Epithelial cell of prostate (primary cell): ENCODE measurements at places on chromosomes 4 and X.

DNA sequence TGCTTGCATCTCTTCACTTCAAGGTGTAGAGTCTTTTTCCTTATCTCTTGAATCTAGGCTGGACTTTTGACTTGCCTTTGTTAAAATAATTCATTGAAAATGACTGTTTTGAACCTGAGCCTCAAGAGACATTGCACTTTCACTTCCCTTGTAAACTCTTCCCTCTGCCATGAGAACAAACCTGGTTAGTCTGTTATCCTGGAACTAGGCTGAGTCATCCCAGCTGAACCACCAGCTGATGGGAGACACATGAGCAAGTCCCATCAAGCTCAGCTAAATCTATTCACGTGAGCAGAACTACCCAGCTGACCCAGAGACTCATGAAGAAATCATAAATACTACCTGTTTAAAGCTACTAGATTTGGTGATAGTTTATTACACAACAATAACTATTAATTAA is 202.3 kb upstream of the CENPE start:
- DNase-seq: peak; percentile 85

DNA sequence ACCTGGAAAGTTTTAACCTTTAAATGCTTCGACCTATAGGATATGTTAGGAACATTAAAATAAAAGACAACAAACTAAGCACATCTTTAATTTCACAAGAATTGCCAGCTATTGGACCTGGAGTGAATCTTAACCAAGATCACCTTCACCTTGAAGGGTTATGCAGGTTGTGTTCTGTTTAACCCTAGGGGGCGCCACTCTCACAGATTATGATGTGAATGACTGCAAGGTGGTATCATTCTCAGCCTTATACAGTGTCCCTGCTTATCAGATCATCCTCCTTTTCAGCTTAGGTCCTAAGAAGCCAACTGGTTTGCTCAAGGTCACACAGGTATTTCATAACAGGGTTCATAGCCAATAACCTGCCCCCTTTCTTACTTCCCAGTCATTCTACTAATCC is 23.5 kb downstream of the INTS6L start:
- no peak for DNase-seq

GRCh38 chrX:43633757-43634156 is 22.3 kb upstream of the MAOA start:
- DNase-seq: peak; percentile 49

DNA sequence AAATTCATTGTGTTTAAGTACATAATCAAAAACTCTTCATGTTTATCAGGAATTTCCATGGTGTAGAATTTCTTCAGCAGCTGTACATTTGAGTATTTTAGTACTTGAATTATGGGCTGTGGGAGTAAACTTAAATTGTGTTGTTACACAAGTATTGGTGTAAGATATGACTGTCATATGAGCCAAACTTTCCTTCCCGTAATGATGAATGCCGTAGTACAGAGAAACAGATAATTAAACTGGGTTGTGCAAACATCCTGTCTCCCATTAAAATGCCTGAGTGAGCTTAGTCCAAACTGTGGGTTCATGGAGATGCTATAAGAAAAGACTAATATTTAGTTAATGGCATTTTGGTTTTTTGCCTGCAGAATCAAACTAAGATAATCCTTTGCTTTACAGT is 159.2 kb downstream of the SLC4A4 start:
- no peak for DNase-seq

- DNase-seq: no peak
These were observed 3.7 kb upstream of the C4orf36 start for GRCh38 chr4:86895692-86896488.

GRCh38 chr4:23023121-23023520 is 330.4 kb downstream of the GBA3 start:
- DNase-seq: no peak

GRCh38 chr4:23388699-23389395 is 501.0 kb downstream of the PPARGC1A start:
- DNase-seq: no peak

- no peak for DNase-seq
These were observed 106.6 kb upstream of the WDR44 start for GRCh38 chrX:118239178-118239870.

DNA sequence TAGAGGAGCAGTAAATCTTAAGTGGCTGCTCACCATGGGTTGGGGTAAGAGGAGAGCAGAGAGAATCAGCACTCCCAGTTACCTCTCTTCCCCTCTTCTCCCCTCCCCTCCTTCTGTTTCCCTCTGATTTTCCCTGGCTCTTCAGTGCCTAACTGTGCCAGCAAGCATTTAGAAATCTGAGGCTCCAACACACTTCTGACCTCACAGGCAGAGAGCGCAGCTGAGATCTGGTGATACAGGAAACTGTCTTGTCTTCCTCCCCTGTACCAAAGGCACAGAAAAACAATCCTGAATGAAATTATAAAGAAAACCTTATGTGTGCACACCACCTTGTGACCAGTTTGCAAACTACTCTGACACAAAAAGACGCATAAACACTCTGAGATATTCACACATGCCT is 82.4 kb upstream of the SMIM10 start:
- DNase-seq: no peak

- DNase-seq: no peak
These were observed 52.9 kb downstream of the PPP2R2C start for GRCh38 chr4:6419452-6420028.

GRCh38 chrX:148904421-148905111 is 404.1 kb downstream of the AFF2 start:
- no peak for DNase-seq

- DNase-seq: no peak
These were observed 89.7 kb downstream of the ZNF718 start for GRCh38 chr4:213971-214370.

GRCh38 chr4:143375326-143376073 is 38.8 kb downstream of the GAB1 start:
- no peak for DNase-seq

DNA sequence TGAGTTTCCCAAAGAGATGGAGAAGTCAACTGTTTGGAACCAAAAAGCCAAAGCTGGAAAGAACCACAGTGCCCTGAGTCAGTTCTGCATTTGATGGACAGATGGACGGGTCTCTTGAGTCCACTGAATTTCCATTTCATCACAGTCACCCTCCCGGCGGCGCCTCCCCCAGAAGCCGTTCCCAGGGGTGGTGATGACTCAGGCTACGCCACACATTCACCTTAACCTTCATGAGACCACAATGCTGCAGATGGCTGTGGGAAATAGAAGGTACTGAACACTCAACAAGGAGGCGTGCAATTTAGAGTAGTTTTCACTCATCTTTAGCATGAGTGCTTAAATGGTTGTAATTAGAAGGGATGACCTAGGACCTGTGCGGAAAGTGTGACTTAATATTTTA is 61.3 kb downstream of the STOX2 start:
- no peak for DNase-seq

GRCh38 chrX:66012094-66012534 is 27.8 kb downstream of the VSIG4 start:
- DNase-seq: no peak
